H1 (cell line): ENCODE measurements at places on chromosomes 5 and 9. TPM values are rescaled to one million over a fixed set of nuclear protein-coding genes. Genes with fewer than 3 reads are reported as not detected.

DNA sequence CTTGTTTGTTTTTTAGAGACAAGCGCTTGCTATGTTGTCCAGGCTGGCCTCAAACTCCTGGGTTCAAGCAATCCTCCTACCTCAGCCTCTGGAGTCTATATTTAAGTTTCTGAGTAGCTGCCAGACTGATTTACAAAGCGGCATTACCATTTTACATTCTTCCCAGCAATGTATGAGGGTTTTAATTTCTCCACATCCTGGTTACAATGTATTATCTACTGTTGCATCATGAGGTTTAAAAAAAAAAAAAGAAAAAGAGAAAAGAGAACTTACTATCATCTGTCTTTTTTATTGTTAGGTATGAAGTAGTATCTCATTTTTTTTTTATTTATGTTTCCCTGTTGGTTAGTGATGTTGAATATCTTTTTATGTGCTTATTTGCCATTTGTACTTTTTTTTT lies 18.9 kb upstream of the CLINT1 start:
- peaks cover 3% of the 10 kb centered on the region; the same call in 1 of the 2 replicates for H3K4me1 ChIP-seq
- H3K36me3 ChIP-seq = no peaks in the 10 kb centered on the region
- H3K27ac ChIP-seq = no peak overlapping the region
- H3K27me3 ChIP-seq = peaks cover 4% of the 10 kb centered on the region; the same call in 1 of the 2 replicates
- H3K4me3 ChIP-seq = no peak overlapping the region

GRCh38 chr5:132355140-132355765 lies 14.3 kb upstream of the SLC22A5 start:
- no peaks in the 10 kb centered on the region for H3K36me3 ChIP-seq
- H3K4me1 ChIP-seq = peaks cover 3% of the 10 kb centered on the region; the same call in 1 of the 2 replicates
- H3K27me3 ChIP-seq = no peaks in the 10 kb centered on the region

- H3K27ac ChIP-seq = no peak overlapping the region
- no peak overlapping the region for H3K4me3 ChIP-seq
- H3K4me1 ChIP-seq = no peaks in the 10 kb centered on the region
- H3K27me3 ChIP-seq = no peaks in the 10 kb centered on the region
- no peaks in the 10 kb centered on the region for H3K36me3 ChIP-seq
Measured at GRCh38 chr5:14816374-14816998, 55.1 kb downstream of the ANKH start.

DNA sequence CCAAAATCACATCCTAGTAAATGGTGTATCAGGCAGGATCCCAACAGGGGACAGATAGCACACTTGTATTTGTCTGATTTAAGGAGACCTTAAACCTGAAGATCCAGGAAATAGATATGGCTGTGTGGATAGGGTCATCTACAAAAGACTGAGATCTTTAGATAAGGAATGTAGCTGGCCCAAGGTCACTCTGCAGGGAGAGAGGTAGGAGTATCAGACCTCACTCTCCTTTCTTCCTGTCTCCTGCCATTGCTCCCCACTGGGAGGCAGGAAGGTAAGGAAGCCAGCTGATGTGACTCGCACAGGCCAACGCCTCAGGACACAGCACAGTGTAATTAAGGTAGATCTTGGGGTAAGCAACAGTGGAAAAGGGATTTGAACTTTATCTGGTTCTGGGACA lies 85.8 kb downstream of the PLPPR1 start:
- no peaks in the 10 kb centered on the region for H3K36me3 ChIP-seq
- no peaks in the 10 kb centered on the region for H3K27me3 ChIP-seq
- H3K4me3 ChIP-seq = no peak overlapping the region

Gene BTNL3
- total RNA-seq = not detected in 2 replicates

Gene C5orf52
- total RNA-seq = not detected in 2 replicates

Gene FOXD4
- 0.25 TPM in 1 of 2 replicates, not detected in the other for total RNA-seq
